ENCODE measurements at places on chromosomes 7 and 10.

GRCh38 chr7:131108212-131108940 lies 219.3 kb upstream of the MKLN1 start:
- DNase-seq, result peak; percentile 21

DNA sequence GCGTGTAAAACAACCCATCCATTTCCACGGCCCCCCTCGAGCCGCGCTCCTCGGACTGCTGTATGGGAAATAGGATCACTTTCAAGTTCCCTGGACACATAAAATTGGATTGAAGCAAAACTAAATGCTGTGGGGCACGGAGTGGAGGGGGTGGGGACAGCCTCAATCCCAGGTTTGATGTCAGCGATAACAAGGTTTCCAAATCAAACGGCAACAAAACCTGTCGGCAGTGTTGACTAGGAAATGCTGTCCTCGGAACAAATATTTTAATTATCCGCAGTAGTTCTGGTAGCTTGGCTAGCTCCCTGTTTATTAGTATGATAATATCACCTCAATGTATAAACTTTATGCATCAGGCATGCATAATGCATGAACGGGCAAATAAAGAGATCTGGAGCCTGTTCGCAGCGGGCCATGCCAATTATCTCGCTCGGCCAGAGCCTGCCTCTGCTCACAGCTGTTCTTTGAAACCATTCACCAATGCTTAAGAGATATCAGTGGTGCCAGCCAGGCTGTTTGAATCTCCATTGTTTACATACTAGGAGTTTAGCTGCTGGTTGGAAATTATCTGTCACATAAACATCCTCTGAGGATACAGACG lies 161.1 kb downstream of the PAXIP1 start:
- no peak for DNase-seq

GRCh38 chr7:71019706-71020105 lies 112.2 kb upstream of the GALNT17 start:
- no peak for DNase-seq

DNA sequence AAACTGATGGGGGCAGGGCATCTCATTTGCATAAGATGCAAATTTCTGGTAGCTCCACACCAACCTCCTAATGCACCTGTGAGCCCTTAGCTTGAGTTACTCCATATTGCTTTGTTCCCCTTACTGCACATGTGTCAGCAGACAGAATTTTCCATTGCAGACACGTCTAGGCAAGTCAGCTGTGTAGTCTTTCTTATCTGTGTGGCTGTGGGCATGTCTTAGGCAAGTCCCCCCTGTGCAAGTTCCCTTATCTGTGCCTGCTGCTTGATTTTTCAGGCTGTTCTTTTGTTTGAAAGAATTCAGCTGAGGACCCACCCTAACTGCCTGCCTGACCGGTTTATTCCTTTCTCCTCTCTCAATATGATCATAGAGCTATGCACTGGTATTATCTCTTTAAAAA lies 28.5 kb upstream of the TRIM24 start:
- no peak for DNase-seq

GRCh38 chr10:102457591-102458150 lies 6.3 kb upstream of the C10orf95 start:
- no peak for DNase-seq

GRCh38 chr10:89248990-89249389 lies 2.6 kb downstream of the LIPA start:
- DNase-seq, result no peak

GRCh38 chr10:83848677-83849076 lies 290.6 kb upstream of the GHITM start:
- DNase-seq, result no peak

GRCh38 chr7:155580367-155580766 lies 34.0 kb upstream of the CNPY1 start:
- DNase-seq, result no peak

DNA sequence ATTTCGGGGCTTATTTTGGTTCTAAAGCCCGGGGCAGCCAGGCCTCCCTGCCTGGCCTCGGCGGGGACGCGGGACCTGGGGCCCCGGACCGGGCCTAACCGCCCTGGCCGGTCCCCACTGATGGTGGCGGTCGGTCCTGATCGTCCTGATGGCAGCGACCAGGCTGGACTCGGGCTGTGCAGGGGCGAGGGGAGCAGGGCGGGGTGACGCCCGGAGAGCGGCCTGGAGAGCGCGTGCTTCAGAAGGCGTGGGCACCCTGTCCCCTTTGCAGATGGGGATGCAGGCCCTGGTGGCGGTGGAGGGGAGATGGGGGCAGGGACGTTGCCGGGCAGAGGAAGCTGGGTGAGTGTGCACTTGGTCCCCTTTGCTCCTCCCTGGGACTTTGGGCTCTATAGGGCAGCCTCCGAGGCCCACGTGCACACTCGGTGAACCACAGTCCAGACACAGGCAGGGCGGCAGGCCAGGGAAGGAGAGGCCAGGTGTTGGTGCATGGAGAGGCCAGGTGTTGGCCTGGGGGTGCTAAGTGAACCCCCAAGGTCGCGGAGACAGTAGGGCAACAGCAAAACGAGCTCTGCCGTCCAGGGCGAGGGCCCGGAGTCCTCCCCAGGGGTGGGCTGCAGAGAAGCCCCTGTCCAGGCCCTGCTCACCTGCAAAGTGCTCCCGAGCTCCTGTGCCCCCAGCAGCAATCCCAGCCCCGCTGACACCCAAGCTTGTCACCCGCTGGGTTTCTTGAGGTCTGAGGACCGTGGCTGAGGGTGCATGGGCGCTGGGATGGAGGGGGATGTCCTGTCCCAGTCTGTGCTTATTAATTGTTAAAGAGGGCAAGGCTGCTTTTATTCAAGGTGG lies 42.4 kb upstream of the FAM20C start:
- DNase-seq, result no peak

- no peak for DNase-seq
Observed at GRCh38 chr7:117835016-117835664, 38.1 kb downstream of the CTTNBP2 start.

DNA sequence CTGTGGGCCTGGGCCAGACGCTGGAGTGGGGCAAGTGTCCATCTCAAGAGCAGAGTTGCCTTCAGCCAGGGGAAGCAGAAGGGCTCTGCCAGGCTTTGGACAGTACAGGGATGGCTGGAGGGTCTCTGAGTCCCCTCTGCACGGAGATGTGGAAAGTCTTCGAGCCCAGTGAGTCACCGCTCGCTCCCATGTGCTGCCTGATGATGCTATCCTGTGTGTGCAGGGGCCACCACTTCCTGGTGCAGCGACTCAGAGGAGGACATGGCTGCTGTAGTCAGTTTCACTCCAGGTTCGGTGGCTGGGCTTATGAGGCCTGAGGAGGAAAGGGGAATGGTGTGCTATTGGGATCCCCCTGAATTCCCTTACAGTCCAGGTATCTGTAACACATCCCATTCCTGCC lies 6.0 kb downstream of the ADCYAP1R1 start:
- peak; percentile 48 for DNase-seq

GRCh38 chr10:9302140-9302746 lies 1247.8 kb downstream of the GATA3 start:
- peak; percentile 48 for DNase-seq

All from EL (cell line).